Stimulated activated CD8-positive, alpha-beta memory T cell treated with anti-CD3 and anti-CD28 coated beads, Interleukin-4, amount 100 ng/mL, for 4 hours (primary cell): ENCODE measurements at places on chromosomes 6 and 20.

GRCh38 chr6:26009817-26010216 is 47.2 kb downstream of the TRIM38 start:
- no peak for DNase-seq

DNA sequence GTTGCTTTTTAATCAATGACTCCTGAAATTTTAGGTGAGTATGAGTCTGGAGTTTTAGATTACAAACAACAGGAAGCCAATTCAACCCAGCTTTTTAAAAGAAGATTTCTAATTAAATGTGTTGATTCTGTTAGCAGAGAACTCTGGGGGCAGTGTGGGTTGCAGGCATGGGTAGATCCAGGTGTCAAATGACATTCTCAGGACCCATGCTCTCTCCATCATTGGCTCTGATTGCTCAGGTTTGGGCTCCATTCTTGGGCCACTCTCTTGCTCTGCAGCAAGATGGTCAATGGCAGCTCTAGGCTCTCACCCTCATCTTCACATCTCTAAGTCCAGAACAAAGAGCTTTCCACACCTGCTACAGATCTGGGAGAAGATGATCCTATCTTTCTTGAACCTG is 463.7 kb downstream of the PREX1 start:
- DNase-seq: no peak

DNA sequence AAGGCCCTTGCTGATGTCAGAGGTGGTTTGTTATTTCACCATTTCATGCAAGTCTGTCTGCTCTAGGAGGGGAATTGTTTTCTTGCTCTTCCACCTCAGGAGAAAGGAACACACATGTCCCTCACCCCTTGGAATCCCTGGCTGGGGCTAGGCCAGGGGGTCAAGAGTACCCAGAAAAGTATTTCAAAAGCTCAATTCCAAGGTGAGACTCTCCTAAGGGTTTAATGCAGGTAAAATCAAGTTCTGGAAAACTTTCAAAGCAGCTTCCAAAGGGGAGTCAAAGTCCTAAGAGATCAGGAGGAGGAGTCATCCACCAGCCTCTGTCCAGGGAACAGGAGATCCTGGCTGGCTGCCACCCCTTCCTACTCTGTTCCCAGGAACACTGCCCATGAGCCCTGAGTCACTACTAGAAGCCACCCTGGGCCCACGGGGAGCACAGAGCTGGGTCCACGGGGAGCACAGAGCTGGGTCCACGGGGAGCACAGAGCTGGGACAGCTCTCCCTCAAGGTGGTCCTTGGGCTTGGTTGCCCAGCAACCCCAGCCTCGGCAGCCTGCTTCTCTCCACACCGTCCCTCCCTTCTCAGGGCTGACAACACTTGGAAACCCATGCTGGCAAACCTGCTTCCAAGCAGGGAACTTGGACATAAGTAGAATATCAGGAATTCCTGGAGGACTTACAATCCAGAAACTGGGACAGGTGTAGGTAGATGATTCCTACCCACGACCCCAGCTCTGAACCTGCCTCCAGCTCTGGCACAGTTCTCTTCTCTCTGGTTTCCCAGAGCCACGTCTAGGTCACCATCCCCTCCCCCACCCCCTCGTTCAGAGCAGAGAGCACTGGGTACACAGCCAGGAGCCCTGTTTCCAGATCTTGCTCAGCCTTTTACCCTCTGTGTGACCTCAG is 35.3 kb upstream of the CDKN1A start:
- no peak for DNase-seq

- DNase-seq: no peak
Measured at GRCh38 chr6:143191361-143191760, 130.7 kb downstream of the AIG1 start.

GRCh38 chr6:7763881-7764280 is 38.0 kb downstream of the BMP6 start:
- DNase-seq: no peak

DNA sequence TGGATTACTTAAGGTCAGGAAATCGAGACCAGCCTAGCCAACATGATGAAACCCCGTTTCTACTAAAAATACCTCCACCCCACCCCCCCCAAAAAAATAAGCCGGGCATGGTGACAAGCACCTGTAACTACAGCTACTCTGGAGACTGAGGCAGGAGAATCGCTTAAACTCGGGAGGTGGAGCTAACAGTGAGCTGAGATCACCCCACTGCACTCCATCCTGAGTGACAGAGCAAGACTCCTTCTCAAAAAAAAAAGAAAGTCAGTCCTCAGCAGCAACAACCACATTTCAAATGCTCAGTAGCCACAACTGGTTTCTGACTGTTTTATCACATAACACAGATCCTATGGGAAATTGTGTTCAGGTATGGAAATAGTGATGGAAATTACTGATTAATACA is 135.3 kb downstream of the HFE start:
- no peak for DNase-seq

- no peak for DNase-seq
Measured at GRCh38 chr20:42024653-42025052, 406.5 kb upstream of the CHD6 start.

DNA sequence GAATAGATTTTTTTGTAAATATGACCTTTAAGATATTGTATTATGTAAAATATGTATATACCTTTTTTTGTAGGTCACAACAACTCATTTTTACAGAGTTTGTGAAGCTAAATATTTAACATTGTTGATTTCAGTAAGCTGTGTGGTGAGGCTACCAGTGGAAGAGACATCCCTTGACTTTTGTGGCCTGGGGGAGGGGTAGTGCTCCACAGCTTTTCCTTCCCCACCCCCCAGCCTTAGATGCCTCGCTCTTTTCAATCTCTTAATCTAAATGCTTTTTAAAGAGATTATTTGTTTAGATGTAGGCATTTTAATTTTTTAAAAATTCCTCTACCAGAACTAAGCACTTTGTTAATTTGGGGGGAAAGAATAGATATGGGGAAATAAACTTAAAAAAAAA is 130.9 kb downstream of the SULF2 start:
- no peak for DNase-seq

DNA sequence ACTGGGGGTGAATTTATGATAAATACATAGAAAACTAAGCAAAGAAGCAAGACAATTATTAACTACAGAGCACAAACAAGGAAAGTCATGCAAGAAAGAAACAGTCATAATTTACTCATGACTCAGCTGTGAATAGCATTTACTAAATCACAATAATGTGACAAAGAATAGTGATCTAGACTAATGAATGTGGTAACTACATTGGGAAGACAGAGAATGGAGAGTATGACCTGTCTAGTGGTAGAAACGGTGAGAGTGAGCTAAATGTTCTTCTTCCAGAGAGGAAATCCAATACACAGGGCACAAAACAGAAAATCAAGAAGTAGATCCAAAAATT is 153.5 kb upstream of the DST start:
- no peak for DNase-seq

DNA sequence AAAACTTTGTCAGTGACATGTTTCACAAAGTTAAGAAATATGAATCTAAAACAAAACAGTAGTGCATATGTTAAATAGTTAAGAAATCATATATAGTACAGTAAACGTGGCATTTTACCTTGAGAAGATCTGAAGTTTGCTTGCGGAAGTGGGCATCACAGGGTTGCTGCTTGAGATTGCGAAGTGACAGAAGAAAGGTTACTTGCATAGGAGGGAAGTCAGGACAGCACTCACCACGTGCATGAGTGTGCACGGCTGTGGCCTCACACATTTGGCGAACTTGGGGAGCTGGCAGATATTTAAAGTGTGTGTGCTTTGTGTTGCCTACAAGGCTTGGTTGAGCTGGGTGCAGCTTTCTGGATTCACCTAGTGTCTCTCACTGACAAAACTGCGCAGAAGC is 431.5 kb upstream of the ARID1B start:
- DNase-seq: no peak

DNA sequence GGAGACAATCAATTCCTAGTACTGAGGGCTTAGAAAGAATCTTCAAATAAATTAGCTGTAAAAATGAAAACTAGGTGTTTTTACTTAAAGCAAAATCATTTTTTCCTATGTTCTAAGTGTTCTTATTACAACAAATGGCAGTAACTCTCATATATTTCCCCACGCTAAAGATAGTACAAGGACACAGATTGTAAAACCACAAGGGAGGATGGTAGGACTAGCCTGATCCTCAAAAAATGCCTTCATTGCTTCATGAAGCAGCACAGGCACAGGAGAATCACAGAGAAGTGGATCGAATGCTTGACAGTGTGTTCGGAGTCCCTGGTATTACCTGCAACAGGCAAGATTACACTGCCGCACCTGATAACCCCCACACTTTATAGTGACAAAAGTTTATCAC is 58.5 kb downstream of the SAMD3 start:
- no peak for DNase-seq

GRCh38 chr6:85792254-85792653 is 149.6 kb upstream of the SYNCRIP start:
- no peak for DNase-seq

DNA sequence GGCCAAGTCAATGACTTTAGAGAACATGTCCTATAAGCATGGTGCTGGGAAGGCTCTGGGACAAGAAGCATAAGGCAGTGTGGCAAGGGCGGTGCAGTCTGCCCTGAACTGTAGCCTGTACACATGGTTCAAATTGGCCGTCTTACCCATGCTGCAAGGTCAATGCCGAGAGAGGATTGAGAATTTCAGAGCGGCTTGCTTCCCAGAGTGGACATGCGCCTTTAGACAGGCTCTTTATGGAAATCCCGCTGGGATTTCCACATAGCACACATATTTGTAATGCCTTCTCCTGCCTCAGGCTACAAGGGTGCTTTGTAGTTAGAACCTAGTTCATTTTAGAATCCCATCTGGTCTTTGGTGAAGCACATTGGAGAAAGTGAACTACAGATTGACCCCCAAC is 36.1 kb upstream of the CEP162 start:
- DNase-seq: no peak

GRCh38 chr20:53940907-53941545 is 129.4 kb downstream of the BCAS1 start:
- DNase-seq: no peak

- peak; percentile 13 for DNase-seq
Measured at GRCh38 chr6:141562851-141563763, 569.6 kb upstream of the GJE1 start.

GRCh38 chr20:1508574-1508973 is 17.4 kb upstream of the SIRPB2 start:
- no peak for DNase-seq
